ENCODE measurements at places on chromosomes 5 and 9.

GRCh38 chr5:135829681-135830383 is 4.6 kb upstream of the SLC25A48 start:
- peak; percentile 86 for DNase-seq

DNA sequence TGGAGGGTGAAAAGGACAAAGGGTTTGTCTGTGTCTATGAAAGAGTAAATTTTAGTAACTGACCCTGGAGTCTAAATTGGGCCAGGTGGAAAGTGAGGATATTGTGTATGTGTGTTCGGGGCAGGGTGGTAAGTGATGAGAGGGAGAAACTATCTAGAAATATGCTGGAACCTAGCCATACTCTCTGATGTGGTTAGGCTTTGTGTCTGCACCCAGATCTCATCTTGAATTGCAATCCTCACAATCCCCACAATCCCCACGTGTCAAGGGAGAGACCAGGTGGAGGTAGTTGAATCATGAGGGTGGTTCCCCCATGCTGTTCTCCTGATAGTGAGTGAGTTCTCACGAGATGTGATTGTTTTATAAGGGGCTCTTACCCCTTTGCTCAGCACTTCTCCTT is 60.6 kb downstream of the COMMD10 start:
- DNase-seq: no peak

DNA sequence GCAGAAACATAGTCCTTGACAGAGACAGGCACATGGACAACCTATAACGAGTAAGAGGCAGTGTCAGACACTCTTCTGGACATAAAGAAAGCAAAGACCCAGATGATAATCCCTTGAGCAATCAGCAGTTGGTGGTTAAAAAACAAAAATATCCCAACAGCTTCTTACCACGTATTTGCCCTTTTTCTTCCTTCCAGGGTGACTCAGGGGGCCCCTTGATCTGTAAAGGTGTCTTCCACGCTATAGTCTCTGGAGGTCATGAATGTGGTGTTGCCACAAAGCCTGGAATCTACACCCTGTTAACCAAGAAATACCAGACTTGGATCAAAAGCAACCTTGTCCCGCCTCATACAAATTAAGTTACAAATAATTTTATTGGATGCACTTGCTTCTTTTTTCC is 9.5 kb downstream of the GZMK start:
- no peak for DNase-seq

DNA sequence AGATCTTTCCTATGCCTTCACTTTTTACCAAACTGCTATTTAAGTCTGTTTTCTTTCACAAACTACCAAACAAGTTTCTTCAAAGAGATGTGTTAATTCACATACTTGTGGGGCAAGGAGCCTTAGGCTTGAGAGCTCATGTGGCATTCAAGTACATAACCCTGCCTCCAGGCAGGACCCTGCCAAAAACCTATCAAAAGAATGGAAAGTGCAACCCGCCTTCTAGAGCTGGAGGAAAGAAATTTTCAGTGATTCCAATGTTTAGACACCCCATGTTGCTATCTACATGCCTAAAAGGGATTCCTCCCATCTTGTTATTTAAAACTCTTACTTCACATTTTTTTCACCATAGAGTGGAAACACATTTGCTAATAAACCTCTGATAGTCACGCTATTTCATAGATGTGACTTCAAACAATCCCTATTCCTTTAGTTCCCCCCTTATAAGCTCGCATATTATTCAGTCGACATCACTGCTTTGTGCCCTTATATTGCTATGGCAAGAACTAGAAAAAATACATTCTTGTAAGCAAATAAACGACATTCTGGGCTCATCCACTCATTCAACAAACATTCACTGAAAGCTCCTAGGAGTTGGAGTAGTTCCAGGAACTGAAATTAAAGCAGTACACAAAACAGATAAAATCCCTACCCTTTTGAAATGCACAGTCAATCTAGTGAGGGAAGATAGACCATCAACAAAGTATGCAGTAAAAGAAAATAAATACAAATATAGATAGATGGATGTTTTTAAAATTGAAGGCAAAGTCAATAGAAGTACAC is 518.1 kb downstream of the ELAVL2 start:
- peak; percentile 0 for DNase-seq

DNA sequence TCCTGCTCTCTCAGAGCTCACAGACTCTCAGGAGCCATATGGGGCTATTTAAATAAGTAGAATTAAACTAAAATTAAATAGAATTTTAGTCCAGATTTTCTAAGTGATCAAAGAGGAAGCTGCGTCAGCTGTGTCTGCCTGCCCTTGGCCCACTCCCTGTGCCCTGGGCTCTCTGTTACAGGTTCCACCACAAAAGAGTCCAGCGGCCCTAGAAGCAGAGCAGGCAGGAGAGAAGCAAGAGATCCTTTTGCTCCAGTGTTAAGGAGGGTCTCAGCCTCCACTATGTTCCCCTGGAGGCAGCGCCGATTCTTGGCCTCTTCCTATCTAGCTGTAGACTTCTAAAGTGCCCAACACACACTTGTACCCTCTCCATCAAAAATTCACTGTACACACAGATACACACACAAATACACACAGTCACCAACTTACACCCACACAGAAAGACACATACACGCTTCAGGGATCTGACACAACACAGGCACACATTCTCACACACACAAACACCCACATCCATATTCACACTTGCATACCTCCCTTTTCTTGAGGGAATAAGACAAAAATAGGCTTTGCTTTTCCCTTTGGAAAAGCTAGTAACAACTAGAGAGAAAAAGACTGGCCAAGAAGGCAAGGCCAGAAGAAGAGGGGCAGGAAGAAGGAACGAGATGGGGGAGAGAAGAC is 5.5 kb upstream of the TNIP1 start:
- no peak for DNase-seq

DNA sequence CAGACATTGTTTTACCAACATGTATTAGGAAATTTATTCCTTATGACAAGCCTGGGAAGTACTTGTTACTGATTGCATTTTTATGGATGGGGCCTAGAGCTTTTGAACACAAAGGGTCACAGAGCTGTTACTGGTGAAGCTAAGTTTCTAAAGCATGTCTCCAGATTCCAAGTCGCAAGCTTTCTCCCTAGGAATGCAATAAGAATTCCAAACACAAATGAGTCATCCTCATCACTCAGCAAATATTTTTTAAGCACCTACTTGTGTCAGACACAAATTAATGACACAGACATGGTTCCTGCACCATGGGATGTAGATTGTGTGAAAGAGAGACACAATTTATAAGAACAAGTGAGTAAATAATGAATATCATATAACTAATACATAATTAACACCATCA is 11.0 kb upstream of the SH3RF2 start:
- peak; percentile 85 for DNase-seq

DNA sequence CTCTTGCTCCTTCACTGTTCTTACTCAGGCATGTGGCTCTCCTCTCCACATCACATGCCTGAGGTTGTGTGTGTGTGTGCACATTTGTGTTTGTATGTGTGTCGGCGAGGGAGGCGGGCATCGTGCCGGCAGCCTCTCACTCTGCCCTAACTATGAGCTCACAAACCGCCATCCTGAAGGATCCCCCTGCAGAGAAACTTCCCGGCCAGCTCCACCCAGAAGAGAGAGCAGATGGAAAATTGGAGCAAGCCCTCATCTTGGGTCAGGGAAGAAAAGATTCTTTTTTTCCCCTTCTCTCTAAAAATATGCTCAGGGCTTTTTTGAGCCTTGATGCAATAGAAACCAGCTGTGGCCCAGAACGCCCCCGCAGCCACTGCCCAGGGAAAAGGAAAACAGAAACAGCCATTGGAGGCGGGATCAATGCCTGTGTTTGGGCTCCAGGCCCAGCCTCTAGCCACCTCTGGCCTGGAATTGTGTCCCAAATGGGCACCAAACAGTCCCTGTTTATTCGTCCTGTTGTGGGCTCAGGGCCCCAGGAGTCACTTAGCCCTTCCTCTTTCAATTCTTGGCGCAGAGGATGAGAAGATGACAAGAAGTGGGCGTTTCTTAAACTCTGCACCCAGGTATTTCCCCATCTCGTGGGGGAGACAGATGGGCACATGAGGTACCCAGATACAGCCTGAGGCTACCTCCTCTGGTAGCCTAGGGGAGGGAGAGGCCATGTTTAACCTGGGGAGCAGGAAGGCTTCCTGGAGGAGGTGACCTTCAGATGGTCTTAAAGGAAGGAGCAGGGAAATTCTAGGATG is 151.5 kb downstream of the RGS3 start:
- peak; percentile 80 for DNase-seq

- DNase-seq: peak; percentile 94
Measured at GRCh38 chr9:128192601-128193371, 1.4 kb upstream of the CIZ1 start.
